ENCODE measurements at places on chromosomes 2 and 18.

DNA sequence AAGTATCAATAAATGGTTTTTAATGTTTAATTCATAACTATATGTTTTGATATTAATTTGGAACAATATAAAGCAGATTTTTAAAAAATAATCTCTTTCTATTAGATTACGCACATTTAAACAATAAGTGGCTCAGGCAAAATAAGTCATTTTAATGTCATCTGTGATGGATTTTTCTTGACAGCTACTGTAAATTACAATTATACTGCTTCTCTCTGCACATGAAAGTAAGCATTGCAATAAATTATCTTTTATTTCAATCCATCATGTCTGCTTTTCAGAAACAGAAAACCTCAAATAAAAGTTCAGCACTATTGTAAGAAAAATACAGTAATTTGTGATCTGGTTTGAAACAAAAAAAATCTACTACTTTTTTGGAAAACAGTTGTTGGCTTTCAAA lies 11.1 kb upstream of the DLX1 start:
- no peak for DNase-seq

DNA sequence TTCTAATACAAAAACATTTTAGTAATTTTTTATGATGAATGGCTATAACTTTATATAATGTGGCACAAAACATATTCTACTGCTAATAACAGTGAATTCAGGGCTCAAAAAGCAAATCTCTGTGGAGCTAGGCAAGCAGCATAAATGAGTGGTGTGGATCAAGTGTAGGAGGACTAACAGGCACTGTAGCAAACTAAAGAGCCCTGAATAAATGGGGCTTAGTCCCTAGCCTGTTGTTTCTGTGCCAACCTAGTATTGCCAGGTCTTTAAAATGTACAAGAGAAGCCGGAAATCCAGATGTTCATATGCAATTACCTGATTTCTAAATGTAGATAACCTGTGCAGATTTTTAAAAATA lies 18.5 kb downstream of the REL start:
- DNase-seq = no peak

DNA sequence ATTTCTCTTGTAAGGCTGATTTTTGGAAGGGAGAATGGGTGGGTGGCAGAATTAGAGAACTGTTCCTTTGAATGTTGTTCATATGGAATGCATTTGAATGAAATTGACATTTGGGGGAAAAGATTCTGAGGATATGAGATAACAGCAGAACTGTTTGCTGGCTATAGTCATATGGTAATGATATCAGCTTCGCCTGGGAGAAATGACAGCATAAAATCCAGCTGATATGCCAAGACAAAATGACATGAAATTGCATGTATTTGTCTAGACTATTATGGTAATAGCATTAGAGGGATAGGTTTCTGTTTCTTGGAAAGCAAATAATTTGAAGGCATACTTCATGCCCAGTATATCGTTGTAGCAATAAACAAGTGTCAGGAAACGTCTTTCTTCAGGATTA lies 150.8 kb upstream of the SPATS2L start:
- DNase-seq = no peak

DNA sequence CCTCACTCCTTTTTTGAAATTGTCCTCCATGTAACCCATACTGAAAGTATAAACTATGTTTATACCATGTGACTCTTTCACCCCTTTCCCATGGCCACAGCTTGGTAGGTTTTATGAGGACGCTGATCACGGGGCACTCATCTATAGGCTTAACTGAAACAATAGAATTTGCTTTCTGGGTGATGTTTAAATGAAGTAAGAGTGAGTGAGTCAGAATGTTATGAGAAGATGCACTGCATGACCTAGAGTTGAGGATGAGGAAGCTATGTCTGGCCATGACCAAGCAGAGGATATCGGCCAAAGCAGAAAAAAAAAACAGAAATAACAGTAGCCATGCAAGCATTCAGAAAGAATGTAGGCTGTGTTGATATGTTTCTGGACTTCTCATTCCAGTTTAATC lies 34.9 kb downstream of the SCN1A start:
- no peak for DNase-seq

DNA sequence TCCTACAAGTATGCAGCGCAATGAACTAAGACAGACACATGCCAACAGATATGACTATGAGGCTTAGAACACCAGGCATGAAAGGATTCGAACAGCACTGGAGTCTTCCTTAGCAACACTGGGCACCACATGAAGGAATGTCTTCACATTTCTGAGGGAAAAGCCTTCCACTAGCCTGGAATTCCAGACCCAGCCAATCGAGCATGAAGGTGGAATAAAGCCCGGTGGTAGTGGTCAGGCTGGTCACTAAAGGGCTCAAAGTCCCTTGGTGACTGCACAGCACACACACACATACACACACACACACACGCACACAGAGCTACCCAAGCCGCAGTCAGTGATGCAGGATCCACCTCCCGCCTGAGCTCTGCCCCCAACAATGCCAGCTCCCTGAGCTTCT lies 19.7 kb upstream of the SFXN5 start:
- DNase-seq = no peak

GRCh38 chr2:106314444-106314843 lies 120.3 kb upstream of the UXS1 start:
- no peak for DNase-seq

- DNase-seq = peak; percentile 55
These were observed 76.0 kb downstream of the TGIF1 start for GRCh38 chr18:3525870-3526420.

DNA sequence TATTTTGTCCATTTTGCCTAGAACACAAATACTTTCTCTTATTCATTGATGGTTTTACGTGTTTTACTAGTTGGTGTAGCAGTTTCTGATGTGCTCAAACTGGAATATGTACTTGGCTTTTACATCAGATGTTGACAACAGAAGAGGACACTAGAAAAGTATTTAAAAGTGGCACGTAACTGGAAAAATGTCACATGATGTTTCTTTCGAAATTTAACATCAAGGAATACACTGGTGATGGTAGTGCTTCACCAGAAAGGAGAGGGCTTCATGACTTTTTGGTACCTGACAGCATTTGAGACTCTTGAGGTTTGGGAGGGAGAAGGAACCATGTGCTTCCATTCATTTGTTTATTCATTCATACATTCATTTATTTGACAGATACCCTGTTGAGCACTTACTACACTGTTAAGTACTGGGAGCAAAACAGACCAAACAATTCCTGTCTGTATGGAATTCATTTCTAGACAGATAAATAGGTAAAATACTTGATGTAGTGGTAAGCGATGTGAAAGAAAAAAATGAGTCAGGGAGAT lies 1.5 kb downstream of the GIGYF2 start:
- DNase-seq = no peak

DNA sequence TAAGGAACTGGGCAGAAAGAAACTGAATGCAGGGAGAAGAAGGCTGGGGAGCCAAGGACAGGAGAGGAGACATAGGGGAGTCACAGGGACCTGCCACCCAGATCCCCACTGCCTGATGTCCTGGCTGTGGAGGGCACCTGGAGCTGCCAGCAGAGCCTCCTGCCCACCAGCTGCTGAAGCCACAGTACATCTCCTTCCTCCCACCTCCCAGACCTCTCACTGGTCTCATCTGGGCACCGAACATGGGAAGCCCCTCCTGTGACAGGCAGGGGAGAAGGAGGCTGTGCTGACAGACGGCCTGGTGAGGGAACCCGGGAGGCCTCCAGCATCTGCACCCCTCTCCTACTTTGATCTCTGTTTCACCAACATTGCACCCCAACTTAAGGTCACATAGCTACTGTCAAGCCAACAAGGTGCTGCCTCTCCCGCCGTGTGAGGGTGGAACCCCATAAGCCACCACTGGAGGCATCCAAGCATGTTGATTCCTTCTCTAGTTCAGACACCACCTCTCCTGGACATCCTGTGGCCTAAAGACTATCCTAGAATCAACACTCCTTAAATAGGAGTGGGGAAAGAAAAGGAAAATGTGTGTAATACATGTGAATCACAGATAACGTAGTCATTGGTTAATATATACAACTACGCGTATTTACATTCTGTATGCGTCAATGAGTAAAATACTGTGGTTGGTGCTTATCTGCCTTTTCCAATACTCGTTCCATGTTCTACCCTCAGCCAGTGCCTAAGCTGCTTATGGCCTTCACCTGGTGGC lies 3.5 kb upstream of the RNPEPL1 start:
- DNase-seq = no peak

GRCh38 chr2:67055387-67056304 lies 341.5 kb upstream of the ETAA1 start:
- no peak for DNase-seq

DNA sequence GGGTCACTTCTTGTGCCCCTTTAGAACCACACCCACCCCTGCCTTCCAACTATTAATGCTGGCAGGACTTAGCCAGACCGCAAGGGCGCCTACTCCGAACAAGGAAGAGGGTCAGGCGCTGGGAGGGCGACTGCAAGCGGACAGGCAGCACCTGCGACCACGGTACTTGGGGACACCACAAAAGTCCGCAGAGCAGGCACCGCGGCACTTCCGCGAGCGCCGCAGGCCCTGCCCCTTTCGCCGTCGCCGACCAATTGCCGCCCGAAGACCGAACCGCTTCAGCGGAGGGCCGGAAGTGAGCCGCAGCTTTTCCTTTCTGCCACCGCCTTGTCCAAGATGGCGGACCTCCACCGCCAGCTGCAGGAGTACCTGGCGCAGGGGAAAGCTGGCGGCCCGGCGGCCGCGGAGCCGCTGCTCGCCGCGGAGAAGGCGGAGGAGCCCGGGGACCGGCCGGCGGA lies at the start of gene SFT2D3:
SFT2D3 (plus strand) TSS at position 305 of the 458 bp plus-strand sequence; CDS start at position 337, 32 bp downstream.
- peak; percentile 94 for DNase-seq

GRCh38 chr2:223846515-223846914 lies 9.1 kb upstream of the AP1S3 start:
- no peak for DNase-seq

All from NCI-H2081 (cell line).